ENCODE measurements at places on chromosomes 16 and 17.

GRCh38 chr16:59719121-59719520 is 985.0 kb upstream of the GOT2 start:
- DNase-seq: no peak

- no peak for DNase-seq
Measured at GRCh38 chr16:25413133-25413532, 155.5 kb upstream of the ZKSCAN2 start.

DNA sequence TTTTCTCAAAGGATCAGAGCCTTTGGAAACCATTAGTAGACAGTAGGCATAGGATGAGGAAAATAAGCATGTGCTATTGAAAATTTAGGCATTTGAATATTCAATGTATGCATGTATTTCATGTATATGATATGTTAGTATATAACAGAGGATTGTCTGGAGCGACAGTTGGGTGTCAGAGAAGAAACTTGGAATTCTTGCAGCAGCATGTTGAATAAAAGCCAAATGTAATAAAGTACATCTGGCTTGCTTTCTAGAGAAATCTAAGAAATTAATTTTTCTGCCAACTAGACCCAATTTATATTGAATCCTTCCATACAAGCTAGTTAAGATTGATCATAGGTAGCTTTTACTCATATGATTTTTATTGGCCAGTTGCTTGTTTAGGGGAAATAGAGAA is 578.8 kb downstream of the CDH11 start:
- DNase-seq: no peak

GRCh38 chr17:40903129-40903847 is 18.2 kb upstream of the KRT20 start:
- DNase-seq: no peak

- no peak for DNase-seq
Measured at GRCh38 chr16:4391631-4392381, 20.2 kb downstream of the VASN start.

- DNase-seq: no peak
Measured at GRCh38 chr17:32658470-32659418, 172.0 kb downstream of the CDK5R1 start.

DNA sequence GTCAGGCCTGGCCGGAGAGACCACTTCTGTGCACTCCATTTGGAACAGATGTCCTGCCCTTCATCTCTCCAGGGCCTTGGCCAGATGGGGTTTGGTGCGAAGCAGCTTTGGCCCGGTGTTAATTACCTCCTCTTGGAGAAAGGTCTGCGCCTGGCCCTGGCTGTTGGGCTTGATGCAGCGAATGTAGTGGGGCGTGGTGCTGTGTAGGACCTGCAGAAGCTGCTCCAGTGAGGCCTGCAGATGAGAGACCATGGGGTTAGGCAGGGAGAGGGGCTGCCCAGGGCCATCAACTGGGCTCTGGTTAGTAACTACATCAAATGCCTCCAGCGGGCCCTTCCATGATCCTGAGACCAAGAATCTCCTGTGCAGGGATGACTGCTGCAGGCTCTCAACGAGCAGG is 18.7 kb downstream of the ZNHIT3 start:
- no peak for DNase-seq

- DNase-seq: no peak
Measured at GRCh38 chr17:38542286-38542685, 63.5 kb downstream of the SRCIN1 start.
